Gastroesophageal sphincter (tissue), 4 donors: ENCODE measurements at places on chromosomes 4 and X. TPM values are rescaled to one million over a fixed set of nuclear protein-coding genes. Genes with fewer than 3 reads are reported as not detected.
A peak's percentile ranks its signal among the peaks of the same experiment; 100 is the strongest.

The TCEAL7 gene
- total RNA-seq: 13.7 TPM

The GABRA4 gene
- under 0.01 TPM for total RNA-seq

The NAT8L gene
- 0.35 TPM for total RNA-seq

The NUDT9 gene
- total RNA-seq: 22.0 TPM

The ATOH1 gene
- total RNA-seq: not detected

DNA sequence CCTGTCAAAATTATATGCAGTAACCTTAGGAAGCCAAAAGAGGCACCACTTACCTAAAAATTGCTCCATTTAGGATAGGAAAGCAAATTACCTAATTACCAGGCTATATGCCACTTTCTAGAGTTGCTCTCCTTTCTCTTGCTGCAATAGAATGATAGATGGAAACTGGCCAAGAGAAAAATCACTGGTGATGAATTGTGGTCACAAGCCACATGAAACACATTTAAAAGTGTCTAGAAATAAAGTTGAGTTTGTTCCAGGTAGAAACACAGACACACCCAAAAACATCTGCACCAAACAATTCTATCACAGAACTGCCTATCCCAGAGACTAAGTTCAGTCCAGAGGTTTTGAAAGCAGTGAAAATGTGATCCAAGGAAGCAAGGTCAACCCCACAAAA lies 337.7 kb downstream of the PCDH19 start:
- no peak for ATAC-seq

GRCh38 chrX:39985551-39985950 lies 112.2 kb downstream of the BCOR start:
- no peak for ATAC-seq

DNA sequence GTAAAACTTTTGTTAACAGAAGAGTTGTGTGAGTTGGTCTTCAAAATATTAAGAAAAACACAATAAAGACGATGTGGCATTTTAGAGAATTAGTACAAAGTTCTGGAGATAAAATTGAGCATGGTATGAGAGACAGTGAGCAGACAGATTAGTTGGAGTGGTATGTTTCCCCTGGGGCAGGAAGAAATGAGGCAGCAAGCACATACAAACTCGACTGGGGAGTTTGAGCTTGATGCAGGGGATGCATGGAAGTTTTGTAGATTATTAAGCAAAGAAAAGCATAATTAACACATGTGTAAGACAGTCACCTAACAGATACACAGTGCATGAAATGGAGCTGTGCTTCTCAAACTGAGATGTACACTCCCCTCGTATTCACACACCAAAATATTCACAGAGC lies 58.1 kb upstream of the IL2 start:
- no peak for ATAC-seq

DNA sequence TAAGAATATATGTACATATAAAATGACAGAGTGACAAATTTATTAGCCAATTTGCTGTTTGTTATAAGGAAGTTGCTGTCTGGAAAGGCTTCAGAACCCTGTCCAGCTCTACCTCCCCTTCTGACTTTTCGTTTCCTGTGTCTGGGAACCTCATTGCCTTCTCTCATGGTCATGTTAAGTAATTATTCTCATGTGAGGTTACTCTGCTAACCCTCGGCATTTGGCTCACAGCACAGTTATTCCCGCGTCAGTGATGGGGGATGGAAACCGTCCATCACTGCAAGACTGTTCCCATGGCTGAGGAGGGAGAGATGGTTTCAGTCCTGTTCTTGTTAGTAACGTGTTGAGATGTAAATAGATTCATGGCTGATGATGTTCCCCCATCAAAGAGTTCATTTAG lies 11.9 kb downstream of the EDNRA start:
- ATAC-seq: peak; percentile 31

GRCh38 chr4:23058165-23058776 lies 365.5 kb downstream of the GBA3 start:
- ATAC-seq: no peak

DNA sequence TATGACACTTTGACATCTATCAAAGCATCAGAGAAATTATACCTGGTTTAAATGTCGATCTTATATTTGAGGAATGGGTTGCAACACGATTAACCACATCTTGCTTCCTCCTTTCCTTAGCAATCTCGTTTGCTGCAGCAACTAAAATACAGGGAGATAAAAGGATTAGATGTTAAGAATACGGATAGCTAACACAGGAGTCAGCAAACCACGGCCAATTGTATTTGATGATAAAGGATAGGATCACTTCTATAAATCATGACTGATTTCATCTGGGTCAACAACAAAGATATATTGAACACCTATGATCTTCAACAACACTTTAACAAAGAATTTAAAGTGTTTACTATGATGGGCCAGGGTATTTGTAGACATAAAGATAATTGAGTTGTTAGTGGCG lies 5.0 kb downstream of the MAP7D3 start:
- ATAC-seq: no peak

DNA sequence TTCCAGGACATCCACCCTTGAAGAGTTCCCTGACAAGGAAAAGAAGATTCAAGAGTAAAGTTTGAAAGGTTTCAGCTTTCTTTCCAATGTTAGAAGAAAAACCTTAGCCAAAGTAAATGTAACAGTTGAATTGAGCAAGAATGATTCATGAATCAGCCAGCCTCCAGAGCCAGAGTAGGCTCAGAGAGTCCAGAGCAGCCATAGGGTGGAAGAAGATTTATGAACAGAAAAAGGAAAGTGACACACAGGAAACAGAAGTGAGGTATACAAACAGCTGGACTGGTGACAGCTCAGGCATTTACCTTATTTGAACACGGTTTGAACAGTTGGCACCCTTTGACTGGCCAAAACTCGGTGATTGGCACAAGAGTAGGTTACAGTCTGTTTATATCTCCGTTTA lies 63.2 kb downstream of the QDPR start:
- ATAC-seq: no peak

- ATAC-seq: no peak
These were observed 13.8 kb downstream of the CENPC start for GRCh38 chr4:67531379-67531962.

- ATAC-seq: no peak
These were observed 2.3 kb downstream of the XKRX start for GRCh38 chrX:100926453-100926852.

DNA sequence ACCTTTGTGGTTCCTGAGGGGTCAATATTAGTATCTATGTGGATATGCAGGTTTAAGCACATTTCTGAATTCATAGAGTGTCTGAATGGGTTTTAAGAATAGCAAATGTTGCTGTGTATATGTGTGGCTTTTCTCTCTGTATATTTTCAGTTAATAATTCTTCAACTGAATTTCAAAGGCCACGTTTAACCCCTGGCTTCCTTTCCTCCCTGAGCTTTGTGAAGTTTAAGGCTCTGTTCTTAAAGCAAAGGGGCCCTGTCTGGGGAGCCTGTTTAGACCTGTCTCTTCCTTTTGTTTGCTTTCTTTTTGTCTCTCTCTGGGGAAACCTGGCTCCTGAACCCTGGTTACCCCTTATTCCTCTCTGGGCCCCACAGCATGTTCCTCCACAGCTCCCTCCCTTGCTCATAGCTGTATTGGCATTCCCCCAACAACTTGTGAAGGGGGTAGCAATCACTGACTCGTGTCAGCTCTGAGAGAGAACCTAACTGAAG lies 139.1 kb downstream of the COL4A6 start:
- no peak for ATAC-seq

GRCh38 chrX:103063918-103064434 lies at the start of gene BEX1:
Gene BEX1 (minus strand): TSS chrX:103064171. CDS start chrX:103063274, 897 bp downstream.
- ATAC-seq: peak; percentile 51

DNA sequence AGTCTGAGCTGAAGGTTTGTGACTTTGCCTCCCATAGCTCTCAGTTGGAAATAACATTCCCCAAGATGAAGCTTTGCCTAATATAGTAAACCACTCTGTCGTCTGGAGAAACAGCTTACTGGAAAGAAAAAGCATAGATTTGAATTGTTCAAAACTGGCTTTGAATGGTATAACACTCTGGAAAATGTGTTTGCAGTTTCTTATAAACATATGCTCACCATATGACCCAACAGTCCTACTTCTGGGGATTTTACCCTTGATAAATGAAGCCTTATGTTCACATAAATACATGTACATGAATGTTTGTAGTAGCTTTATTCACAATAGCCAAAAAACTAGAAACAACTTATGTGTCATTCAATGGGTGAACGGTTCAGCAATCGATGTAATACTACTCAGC lies 10.2 kb downstream of the VEGFD start:
- ATAC-seq: no peak

- ATAC-seq: no peak
These were observed 87.8 kb upstream of the NPNT start for GRCh38 chr4:105807496-105807895.

DNA sequence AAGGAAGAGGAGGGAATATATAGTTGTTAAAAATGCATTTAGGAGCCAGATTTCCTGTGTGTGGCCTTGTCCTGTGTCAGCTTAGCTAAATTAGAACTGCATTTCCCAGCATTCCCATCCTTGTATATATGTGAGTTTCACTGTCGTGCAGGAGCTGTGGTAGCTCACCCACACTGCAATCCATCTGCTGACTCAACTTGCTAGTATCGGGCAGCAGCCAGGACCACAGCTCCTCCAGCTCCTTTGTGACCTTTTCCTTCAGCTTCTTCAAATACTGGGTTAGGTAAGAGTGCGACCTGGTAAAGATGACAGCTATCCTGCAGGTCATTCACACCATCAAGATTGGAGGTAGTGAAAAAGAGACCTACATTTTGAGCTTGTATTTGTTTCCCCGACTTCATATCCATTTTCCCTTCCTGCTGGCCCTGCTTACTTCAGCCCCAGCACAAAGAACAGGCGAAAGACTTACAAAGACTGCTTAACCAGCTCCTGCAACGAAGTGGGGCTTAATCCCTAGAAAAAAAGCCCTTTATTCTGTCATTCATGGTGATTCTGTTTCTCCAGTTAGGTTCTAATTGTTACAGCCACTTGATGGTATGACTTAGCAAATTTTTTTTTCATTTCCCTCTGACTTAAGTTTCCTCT lies 11.4 kb downstream of the ASIC5 start:
- ATAC-seq: no peak
